ENCODE measurements at places on chromosomes 7 and 10.

- DNase-seq: no peak
Observed at GRCh38 chr10:52923520-52923919, 150.9 kb upstream of the MBL2 start.

DNA sequence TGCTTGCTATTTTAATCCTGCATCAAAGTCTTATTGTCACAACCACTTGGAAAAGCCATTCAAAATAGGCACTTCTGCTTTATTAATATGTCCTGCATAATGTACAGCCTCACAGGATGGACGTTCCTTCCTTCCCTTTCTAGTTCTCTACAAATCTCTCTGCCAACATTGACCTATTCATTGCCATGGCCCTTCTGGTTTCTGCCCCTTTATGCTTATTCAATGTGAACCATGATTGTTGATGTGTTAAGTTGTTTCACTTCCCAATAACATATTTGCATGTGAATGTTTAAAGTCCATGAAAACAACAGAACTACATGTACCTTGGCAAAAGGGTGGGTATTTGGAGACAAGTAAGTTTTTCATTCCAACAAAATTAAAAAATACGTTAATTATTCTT is 45.7 kb downstream of the COL28A1 start:
- DNase-seq: no peak

- DNase-seq: no peak
Observed at GRCh38 chr10:78849731-78850130, 219.0 kb upstream of the ZMIZ1 start.

DNA sequence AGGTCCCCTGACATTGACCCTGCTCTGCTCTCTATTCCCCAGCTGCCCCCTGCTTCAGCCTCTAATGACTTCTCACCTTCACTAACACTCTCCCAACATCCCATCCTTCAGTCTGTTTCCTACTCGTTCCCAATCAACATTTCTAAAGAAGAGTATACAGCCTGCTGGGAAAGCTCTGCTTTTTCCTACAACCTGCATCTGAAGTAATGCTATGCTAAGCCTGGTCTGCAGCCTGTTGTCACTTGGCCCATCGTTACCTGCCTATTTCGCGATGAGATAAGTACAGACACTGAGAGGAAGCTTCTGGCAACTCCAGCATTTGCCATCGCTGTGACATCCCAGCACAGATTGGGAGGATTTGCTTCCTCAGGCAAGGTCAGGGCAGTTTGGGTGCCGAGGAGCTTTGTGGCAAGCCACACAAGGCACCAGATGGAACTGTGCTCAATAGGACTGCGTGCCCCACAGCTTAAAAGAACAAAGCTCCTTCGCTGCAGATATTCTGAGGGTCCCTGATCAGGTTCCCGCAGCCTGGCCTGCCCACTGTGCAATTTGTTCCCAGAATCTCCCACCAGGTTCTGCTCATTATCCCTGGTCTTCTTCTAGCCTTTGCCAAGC is 51.4 kb downstream of the PKD1L1 start:
- DNase-seq: no peak

DNA sequence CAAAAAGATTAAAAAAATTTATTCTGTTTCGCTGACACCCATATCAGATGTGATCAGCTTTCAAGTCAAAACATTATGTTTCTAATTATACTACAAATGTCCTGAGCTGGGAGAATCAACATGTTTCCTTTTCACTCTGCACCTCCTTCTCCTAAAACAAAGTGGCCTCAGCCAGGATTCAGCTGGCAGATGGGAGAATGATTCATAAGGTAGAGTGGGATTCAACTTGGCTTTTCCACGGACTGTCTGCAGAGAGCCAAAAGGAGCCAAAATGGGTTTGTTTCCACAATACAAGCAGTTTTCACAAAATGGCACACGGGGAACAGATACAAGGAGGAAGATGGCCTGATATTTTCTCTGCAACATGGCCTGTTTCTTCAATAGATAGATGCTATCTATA is 376.5 kb upstream of the PRKCQ start:
- DNase-seq: no peak

GRCh38 chr7:55063633-55064032 is 44.8 kb downstream of the EGFR start:
- DNase-seq: no peak

- no peak for DNase-seq
Observed at GRCh38 chr10:94276140-94276539, 86.6 kb downstream of the NOC3L start.

GRCh38 chr7:106231856-106232490 is 52.8 kb downstream of the NAMPT start:
- DNase-seq: no peak

GRCh38 chr7:17105701-17106100 is 192.8 kb upstream of the AHR start:
- no peak for DNase-seq

GRCh38 chr7:134246347-134246746 is 70.4 kb downstream of the SLC35B4 start:
- no peak for DNase-seq

GRCh38 chr7:20270371-20270770 is 53.2 kb upstream of the MACC1 start:
- DNase-seq: no peak

DNA sequence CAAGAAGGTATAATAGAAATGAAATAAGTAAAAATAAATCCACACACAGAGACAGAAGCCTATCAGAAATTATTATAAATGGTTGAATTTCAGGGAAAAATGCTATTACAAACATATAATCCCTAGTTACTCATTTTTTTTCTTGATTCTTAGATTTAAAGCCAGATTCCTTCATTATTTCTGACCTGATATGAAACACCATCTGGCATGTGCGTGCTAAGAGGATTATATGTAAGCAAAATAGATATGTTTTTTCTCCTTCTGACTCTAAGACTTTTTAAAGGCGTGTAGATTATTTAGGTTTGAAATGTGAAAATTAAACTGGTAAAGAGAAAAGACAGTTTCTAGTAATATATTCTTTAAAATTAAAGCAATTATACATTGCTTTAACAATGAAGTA is 236.7 kb upstream of the ETV1 start:
- no peak for DNase-seq

All from amygdala (tissue), 56 donors.